ENCODE measurements at places on chromosomes 2 and 18. TPM values are rescaled to one million over a fixed set of nuclear protein-coding genes. Genes with fewer than 3 reads are reported as not detected.

DNA sequence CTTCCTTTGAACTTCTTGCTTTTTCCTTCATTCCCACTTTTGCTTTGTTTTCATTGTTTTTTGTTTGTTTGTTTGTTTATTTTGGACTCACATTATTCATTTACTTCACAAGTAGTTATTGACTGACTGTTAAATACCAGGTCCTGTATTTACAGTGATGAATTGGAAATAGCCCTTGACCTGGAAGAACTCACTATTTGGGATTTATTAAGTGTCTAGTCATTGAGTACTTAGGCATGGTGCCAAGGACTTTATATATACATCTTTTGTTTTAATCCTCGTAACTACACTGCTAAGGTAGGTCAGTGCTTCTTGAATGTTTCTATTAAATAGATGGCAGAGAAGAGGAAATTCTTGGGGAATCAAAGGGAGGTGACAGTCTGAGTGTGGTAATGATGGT, 11.1 kb downstream of the SPOPL start:
- no peak overlapping the region for H3K4me3 ChIP-seq
- H3K4me1 ChIP-seq: peaks cover 38% of the 10 kb centered on the region
- H3K36me3 ChIP-seq: peaks cover 3% of the 10 kb centered on the region
- no peak overlapping the region for H3K27ac ChIP-seq
- H3K27me3 ChIP-seq: no peaks in the 10 kb centered on the region
- DNase-seq: no peak

DNA sequence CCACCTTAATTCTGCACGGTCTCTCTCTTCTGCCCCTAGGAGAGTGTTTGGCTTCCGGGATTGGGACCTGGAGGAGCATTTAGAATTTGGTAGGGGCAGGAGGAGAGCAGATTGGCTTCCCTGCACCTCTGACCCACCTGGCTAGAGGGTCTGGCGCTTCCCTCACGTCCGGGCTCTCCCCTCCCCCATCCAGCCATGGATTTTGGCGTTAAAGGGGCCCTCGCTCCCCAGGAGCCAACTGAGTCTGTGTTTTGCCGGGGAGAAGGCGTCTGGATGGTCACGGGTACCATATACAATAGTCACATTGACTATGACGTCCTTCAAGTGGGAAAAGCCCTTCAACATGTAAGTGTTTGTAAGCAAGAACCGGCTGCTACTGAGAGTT, 6.6 kb downstream of the HOXD3 start:
- peaks cover 3% of the 10 kb centered on the region for H3K36me3 ChIP-seq
- H3K27ac ChIP-seq: no peak overlapping the region
- peak overlapping the region; percentile 25 for H3K4me3 ChIP-seq
- H3K4me1 ChIP-seq: no peaks in the 10 kb centered on the region

GRCh38 chr2:60466161-60466702, 87.2 kb downstream of the BCL11A start:
- no peak overlapping the region for H3K4me3 ChIP-seq
- no peak for DNase-seq
- no peak overlapping the region for H3K27ac ChIP-seq
- peaks cover 6% of the 10 kb centered on the region for H3K27me3 ChIP-seq
- peaks cover 2% of the 10 kb centered on the region for H3K36me3 ChIP-seq

DNA sequence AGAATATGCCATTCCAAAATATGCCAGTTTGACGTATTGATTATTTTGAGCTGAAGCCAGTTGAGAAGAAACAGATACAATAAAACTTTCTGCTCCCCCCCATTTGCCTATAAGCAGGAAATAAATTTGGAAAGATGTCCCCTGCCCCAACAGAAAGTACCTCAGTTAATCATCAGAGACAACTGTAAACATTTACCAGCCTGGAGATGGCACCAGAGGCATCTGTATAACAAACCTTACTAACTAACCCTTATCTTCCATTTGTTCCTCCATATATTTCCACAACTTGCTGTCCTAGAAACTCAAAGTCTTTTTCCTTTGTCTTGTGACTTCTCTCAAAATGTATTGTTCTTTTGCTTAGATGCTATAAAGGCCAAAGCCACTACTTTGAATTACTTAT, 93.8 kb downstream of the AKAIN1 start:
- peaks cover 9% of the 10 kb centered on the region for H3K4me1 ChIP-seq
- H3K27ac ChIP-seq: no peak overlapping the region
- no peak for DNase-seq
- peaks cover 20% of the 10 kb centered on the region for H3K27me3 ChIP-seq
- H3K4me3 ChIP-seq: no peak overlapping the region

GRCh38 chr2:198146346-198146940, 342.1 kb downstream of the PLCL1 start:
- H3K36me3 ChIP-seq: peaks cover 11% of the 10 kb centered on the region
- no peaks in the 10 kb centered on the region for H3K27me3 ChIP-seq
- H3K4me1 ChIP-seq: peaks cover 15% of the 10 kb centered on the region
- H3K27ac ChIP-seq: no peak overlapping the region
- H3K4me3 ChIP-seq: no peak overlapping the region

- no peaks in the 10 kb centered on the region for H3K27me3 ChIP-seq
- no peaks in the 10 kb centered on the region for H3K4me1 ChIP-seq
- no peak overlapping the region for H3K4me3 ChIP-seq
- H3K36me3 ChIP-seq: no peaks in the 10 kb centered on the region
- no peak for DNase-seq
These were observed 101.7 kb upstream of the ZNF521 start for GRCh38 chr18:25453556-25454269.

GRCh38 chr2:96325884-96326255, 753 bp downstream of the ITPRIPL1 start:
- H3K4me3 ChIP-seq: peak overlapping the region; percentile 96
- no peak for DNase-seq
- peak overlapping the region; percentile 90 for H3K27ac ChIP-seq
- peaks cover 5% of the 10 kb centered on the region for H3K36me3 ChIP-seq
- peaks cover 36% of the 10 kb centered on the region for H3K4me1 ChIP-seq
- H3K27me3 ChIP-seq: no peaks in the 10 kb centered on the region

GRCh38 chr2:171266102-171266501, 105.4 kb upstream of the TLK1 start:
- peaks cover 10% of the 10 kb centered on the region for H3K4me1 ChIP-seq
- no peaks in the 10 kb centered on the region for H3K36me3 ChIP-seq

DNA sequence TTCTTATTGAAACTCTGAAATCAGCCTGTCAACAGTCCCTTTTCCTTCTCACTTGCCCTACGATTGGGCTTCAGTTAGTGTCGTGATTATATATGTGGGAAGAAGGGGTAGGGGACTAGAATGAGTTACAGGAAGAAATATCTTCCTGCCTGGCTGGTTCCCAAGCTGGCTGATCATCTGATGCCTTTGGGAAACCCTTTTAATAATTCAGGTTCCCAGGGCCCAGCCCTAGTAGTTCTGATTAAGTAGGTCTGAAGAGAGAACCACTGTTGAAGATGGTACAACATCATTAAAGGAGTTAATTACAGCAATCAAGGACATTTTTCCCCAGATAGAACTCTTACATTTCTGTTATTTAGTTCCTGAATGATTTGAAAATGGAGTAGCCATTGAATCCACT, 110.1 kb upstream of the EML6 start:
- no peak overlapping the region for H3K4me3 ChIP-seq
- no peak for DNase-seq
- H3K27me3 ChIP-seq: no peaks in the 10 kb centered on the region
- H3K4me1 ChIP-seq: peaks cover 36% of the 10 kb centered on the region

GRCh38 chr18:9619545-9619944, 5.2 kb upstream of the PPP4R1 start:
- H3K27ac ChIP-seq: no peak overlapping the region
- peaks cover 11% of the 10 kb centered on the region for H3K4me1 ChIP-seq
- no peaks in the 10 kb centered on the region for H3K27me3 ChIP-seq
- H3K4me3 ChIP-seq: no peak overlapping the region

DNA sequence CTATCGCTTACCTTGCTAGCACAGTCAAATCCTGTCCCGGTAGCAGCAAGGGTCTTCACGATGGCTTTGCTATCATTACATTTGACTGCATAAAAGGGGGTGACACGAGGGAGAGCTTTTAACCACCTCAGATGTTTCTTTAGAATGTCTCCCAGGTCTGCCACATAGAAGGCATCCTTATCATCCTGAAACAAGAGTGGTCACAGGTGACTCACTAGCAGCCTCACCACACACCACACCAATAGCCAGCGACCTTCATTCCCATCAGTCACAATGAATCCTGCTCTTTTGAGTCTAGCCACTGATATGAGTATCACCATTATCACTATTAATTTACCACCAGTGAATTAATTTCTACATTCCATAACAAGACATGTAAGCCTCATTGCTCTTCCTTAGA, 3.7 kb downstream of the ODC1 start:
- peaks cover 16% of the 10 kb centered on the region for H3K36me3 ChIP-seq
- H3K27ac ChIP-seq: no peak overlapping the region
- no peak for DNase-seq
- no peaks in the 10 kb centered on the region for H3K27me3 ChIP-seq

DNA sequence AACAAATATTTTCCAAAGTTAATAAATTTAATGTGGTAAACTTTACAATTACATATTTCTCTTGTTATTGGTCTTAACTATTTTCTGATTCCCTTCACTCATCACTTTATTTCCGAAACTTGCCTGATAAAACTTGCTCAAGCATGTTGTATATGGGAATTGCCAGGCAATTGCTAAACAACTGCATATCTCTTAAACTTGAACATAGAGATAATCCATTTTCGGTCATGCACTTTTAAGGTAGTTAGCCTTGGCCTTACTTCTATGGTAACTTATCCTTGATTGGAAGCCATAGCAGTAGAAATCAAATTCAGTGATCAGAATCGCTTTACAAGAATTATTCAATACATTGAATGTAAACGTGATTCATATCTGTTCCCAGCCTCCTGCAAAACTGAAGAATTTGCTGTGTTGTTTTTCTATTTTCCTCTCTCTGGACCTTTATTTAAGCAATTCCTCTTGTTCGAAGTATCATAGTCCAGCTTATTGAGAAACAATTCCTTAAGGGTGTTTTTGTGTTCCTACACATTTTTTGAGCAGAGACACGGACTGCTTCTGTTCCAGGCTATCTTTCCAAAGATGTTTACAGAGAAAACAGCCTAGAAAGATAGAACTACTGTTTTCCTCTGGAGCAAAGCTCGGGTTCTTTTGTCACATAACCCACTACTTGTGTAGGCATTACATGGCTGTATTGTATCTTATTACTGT, 674.3 kb downstream of the IRS1 start:
- H3K4me1 ChIP-seq: no peaks in the 10 kb centered on the region
- H3K27me3 ChIP-seq: peaks cover 5% of the 10 kb centered on the region
- no peak overlapping the region for H3K27ac ChIP-seq
- H3K36me3 ChIP-seq: no peaks in the 10 kb centered on the region

DNA sequence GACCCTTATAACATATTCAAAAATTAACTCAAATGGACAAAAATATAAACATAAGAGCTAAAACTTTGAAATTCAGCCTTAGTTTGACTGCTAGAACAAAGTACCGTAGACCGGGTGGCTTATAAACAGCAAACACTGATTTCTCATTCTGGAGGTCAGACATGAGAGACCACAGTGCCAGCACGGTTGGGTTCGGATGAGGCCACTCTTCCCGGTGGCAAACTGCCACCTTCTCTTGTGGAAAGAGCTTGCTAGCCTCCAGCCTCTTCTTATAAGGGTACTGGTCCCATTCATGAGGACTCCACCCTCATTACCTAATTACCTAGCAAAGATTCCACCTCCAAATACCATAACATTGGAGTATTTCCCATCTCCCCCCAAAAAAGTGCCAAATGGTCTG, 91.3 kb downstream of the FAM210A start:
- DNase-seq: no peak
- peak overlapping the region; percentile 27 for H3K27ac ChIP-seq
- H3K4me1 ChIP-seq: peaks cover 5% of the 10 kb centered on the region
- H3K36me3 ChIP-seq: no peaks in the 10 kb centered on the region
- no peak overlapping the region for H3K4me3 ChIP-seq

- H3K27me3 ChIP-seq: peaks cover 60% of the 10 kb centered on the region
- H3K27ac ChIP-seq: no peak overlapping the region
- H3K4me3 ChIP-seq: no peak overlapping the region
These were observed 235.9 kb downstream of the SETBP1 start for GRCh38 chr18:44916429-44917207.

The ZNF396 gene
- total RNA-seq: 0.30 TPM

The SRD5A2 gene
- not detected for total RNA-seq

The STK11IP gene
- total RNA-seq: 35.8 TPM

Measured in T-helper 17 cell (primary cell).